Cortex of kidney (tissue), 1 donor: ENCODE measurements at places on chromosomes 2 and 18.

GRCh38 chr18:63646936-63647335 lies 2.9 kb upstream of the SERPINB4 start:
- DNase-seq, result no peak

GRCh38 chr18:50696436-50696835 lies 123.4 kb downstream of the MRO start:
- no peak for DNase-seq

- no peak for DNase-seq
Observed at GRCh38 chr18:24559526-24559925, 99.1 kb downstream of the HRH4 start.

GRCh38 chr2:73268830-73269685 lies 15.2 kb downstream of the FBXO41 start:
- no peak for DNase-seq
